Activated CD4-positive, alpha-beta T cell treated with anti-CD3 and anti-CD28 coated beads for 1 hour (primary cell): ENCODE measurements at places on chromosomes 16 and 17.

DNA sequence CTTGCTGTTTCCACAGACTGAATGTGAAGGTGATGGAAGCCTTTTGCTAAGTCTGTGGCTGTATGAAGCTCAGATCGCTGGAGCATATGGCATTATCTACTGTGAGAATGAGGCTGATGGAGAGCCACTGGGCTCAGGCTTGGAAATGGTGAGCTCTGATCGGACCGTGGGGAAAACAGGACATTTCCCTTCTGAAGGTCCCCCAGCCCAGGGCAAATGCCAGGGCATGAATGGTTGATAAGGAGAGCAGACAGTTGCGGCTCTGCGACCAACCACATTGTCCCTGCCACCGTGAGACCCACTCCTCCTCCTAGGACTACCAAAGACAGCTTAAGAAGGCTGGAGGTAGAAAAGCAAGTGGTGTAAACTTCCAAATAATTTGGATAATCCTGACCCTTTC, 4.7 kb upstream of the CUEDC1 start:
- no peak for DNase-seq

GRCh38 chr16:57536306-57537193, at the start of gene CCDC102A:
CCDC102A (minus strand) TSS chr16:57536571; CDS start chr16:57529177, 7,394 bp downstream.
- no peak for DNase-seq

GRCh38 chr17:36602924-36603384, 1.6 kb downstream of the MRM1 start:
- DNase-seq: peak; percentile 40

DNA sequence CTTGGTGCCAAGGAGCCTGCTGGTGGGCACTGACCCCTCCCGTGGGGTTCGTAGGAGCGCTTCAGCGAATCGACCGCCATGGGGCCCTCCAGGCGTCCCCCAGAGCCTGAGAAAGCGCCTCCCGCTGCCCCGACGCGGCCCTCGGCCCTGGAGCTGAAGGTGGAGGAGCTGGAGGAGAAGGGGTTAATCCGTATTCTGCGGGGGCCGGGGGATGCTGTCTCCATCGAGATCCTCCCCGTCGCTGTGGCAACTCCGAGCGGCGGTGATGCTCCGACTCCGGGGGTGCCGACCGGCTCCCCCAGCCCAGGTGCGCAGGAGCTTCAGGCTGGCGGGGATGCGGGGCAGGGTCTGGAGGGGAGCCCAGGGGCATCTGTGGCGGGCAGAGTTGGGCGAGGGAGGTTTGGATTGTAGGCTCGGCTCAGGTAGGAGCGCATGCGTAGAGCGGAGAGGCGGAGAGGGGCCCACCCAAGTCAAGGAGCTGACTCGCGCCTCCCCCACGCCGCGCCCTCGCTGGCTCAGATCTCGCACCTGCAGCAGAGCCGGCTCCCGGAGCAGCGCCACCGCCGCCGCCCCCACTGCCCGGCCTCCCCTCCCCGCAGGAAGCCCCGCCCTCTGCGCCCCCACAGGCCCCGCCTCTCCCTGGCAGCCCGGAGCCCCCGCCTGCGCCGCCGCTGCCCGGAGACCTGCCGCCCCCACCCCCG, 19.8 kb downstream of the FMNL1 start:
- no peak for DNase-seq

GRCh38 chr17:54967621-54968261, 713 bp downstream of the COX11 start:
- no peak for DNase-seq

GRCh38 chr16:10918294-10919002, 23.8 kb downstream of the DEXI start:
- peak; percentile 57 for DNase-seq
